Fibroblast of the aortic adventitia (primary cell): ENCODE measurements at places on chromosomes 5 and 9.

- no peak for DNase-seq
Observed at GRCh38 chr5:180113660-180114303, 42.2 kb upstream of the RNF130 start.

GRCh38 chr5:150758203-150758530, 650 bp downstream of the DCTN4 start:
- no peak for DNase-seq

DNA sequence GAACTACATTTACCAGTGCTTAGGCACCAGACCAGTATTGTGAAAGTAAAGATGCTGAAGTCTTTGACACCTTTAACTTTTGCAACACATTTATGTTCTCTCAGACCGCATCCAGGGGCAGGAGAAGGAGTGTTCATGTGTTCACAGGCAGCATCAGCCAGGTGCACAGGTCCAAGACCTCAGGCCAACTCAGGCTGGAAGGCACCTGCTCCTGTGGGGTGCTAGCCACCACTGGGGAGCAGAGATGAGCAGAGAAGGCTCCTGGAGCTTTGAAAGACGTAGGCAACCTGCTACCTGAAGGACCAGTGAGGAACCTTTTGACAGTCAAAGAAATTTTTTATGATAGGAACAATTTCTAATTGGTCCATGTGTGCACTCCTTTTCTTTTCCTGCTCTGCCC, 35.6 kb downstream of the DAPK1 start:
- no peak for DNase-seq

- DNase-seq: no peak
Observed at GRCh38 chr9:8392866-8393265, 593.3 kb upstream of the DMAC1 start.

DNA sequence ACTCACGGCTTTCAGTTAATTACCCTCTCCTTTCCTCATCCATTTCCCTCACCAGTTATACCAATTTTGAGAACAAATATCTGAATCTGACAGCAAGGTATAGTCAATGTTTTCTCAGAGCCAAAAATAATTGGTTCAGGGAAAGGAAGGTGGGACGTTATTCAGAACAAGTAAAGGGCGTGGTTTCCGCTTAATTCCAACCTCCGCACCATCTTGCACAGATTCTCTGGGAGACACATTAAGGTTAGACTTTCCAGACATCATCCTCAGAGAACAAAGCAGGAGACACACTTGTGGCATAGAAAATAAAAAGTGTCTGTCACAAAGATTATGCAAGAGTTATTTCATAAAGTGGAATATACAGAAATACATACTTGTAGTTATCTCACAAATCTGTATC, 441.2 kb downstream of the IRX1 start:
- DNase-seq: no peak

- DNase-seq: peak; percentile 30
Observed at GRCh38 chr5:132821791-132822190, 8.7 kb downstream of the SHROOM1 start.

DNA sequence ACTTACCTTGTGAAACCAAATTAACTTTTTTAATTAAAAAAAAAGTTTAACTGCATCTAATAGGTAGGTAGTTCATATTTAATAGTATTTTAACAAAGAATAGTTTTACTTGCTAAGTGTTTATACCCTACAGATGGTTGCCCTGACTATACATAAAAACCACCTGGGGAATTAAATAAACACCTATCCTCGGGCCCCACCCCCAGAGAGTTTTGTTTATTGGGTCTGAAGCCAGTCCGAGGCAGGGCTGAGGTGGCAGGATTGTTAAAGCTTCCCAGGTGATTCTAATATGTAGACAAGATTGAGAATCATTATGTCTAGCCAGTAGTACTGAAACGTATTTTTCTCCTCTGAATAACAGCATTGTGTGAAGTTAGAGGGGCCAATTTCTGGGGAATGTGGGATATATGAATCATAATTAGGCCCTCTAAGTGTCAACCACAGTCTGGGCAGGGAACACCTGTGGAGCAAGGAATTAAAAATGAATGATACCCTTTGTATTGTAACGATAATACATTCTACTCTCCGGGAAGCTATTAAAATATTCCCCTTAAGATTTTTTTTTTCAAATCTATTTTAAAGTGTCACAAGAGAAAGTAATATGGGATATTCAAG, 5.6 kb upstream of the PAM start:
- no peak for DNase-seq

DNA sequence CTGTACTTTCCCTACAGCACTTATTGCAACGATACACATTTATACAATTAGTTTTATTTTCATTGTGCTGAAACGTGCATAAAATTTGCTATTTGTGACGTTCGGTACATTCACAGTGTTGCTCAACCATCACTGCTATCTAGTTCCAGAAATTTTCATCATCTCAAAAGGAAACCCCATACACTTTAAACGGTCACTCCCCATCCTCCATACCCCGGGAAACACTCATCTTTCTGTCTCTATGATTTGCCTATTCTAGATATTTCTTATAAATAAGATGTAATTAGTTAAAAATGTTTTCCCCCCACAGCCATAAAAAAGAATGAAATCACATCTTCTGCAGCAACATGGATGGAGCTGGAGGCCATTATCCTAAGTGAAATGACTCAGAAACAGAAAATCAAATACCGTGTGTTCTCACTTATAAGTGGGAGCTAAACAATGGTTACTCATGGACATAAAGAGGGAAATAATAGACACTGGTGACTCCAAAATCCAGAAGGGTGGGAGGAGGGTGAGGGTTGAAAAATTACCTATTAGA, 40.2 kb upstream of the TEX48 start:
- DNase-seq: peak; percentile 36

- DNase-seq: no peak
Observed at GRCh38 chr5:36531401-36531800, 75.0 kb upstream of the SLC1A3 start.

DNA sequence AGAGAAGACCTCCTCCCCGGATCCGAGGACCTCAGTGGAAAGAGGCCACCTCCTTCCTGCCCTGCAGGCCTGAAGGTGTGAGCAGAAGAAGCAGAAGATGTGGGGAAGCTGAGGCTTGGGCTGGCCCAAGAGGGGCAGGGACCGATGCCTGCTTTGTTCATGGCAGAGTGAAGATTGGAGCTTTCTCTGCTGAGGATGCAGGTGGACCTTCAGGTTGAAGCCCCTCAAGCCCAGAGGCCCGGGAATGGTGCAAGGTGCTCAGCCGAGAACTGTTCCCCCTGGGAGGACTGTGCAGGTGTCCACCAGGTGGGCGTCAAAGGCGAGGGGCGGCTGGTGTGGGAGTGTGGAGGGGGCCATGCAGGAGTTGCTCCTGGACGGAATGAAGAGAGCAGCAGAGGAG, 277.9 kb upstream of the IRX2 start:
- DNase-seq: no peak

- DNase-seq: peak; percentile 72
Observed at GRCh38 chr5:32522429-32523143, 62.8 kb upstream of the SUB1 start.

- DNase-seq: no peak
Observed at GRCh38 chr5:54186108-54186507, 124.3 kb downstream of the ARL15 start.

DNA sequence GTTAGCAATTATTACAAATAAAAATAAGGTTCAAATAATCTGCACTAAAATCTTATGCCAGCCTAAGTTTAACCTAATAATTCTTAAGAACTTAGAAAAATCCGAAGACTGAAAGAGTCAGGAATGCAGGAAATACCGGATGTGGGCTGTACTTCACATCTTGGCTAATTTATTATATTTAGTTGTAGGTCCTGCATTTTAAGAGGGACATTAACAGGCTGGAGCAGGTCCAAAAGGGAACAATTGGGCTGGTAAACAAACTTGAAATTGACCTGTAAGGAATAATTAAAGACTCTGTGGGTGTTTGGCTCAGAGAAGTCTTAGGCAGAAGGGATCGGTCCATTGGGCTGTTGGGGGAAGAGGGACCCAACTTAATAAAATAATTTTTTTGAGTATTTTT, 18.4 kb downstream of the GLRA1 start:
- no peak for DNase-seq

DNA sequence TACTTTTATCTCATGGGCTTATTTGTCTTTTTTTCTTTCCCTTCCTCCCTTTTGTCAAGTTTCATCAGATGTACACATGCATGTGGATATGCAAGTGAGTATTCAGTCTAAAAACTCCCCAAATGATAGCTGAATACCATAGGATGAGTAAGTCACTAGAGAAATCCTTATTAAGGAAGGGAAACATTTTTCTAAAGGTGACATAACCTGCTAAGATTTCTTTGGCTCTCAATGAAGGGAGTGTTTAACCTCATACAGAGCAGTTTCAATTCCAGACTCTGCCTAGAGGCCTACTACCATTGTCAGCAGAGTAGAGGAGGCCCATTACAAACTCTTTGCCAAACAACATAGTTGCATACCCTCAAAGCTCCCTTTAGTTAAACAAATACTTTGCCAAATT, 192.4 kb downstream of the ARHGEF28 start:
- peak; percentile 90 for DNase-seq

DNA sequence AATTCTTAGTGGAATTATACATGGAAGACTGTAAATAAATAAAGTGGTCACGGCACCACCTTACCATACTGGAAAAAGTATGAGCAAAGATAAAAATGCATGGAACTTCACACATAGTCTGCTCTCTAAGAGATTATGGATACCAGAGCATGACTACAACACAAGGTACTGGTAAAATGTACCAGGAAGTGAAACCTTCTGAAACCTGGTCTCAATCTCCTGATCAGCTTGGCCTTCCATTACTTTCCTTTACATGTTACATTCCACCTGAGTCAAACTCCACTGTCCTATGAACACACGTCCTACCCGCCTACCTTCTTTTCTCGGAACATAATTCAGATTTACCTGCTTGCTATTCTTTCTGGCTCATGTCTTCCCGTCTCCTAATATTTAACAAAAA, 15.9 kb downstream of the PTAR1 start:
- no peak for DNase-seq

DNA sequence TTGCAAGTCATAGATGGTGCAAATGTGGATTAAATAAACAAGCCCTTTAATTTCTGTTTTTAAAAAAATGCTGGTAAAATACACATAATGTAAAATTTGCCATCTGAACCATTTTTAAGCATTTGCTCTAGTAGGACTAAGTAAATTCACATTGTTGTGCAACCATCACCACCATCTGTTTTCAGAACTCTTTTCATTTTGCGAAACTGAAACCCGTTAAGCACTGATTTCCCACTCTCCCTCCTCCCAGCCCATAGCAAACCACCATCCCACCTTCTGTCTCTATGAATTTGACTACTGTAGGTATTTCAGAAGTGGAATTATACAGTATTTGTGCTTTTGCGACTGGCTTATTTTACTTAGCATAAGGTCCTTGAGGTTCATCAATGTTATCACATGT, 103.3 kb upstream of the CNTLN start:
- DNase-seq: no peak

- peak; percentile 13 for DNase-seq
Observed at GRCh38 chr9:20297646-20298084, 324.6 kb downstream of the MLLT3 start.

DNA sequence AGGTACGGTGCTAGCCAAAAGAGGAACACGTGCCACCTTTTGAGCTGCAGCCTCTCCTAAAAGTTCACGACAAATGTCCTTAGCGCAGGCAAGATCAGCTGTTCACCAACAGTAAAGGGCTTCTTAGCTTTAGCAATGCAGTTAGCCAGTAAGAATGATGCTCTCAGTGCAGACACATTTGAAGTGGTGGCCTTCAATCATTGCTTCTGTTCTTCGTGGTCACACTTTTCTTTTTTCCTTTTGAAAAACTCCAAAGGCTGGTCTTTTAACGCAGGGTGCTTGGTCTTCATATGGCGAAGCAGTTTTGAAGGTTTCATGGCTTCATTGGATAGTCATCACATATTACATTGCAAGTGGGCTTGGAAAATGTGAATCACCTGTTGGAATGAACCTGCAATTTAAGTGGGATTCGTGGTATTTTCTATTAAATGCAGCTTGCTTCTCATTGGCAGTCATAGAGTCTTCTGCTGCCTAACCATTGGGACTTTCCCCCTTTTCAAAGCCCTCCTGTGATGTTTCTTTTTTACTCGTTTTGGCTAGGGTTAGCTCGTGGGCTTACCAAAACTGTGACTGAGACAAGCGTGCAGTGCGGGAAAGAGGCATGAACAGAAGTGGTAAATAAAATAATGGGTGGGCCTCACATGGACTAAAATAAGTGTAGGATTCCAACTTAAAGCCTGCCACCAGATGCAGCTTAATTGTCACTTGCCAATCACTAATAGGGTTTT, 100.9 kb downstream of the MRPL36 start:
- no peak for DNase-seq

- DNase-seq: peak; percentile 92
Observed at GRCh38 chr9:121213136-121213806, 11.6 kb upstream of the RAB14 start.

GRCh38 chr9:3027210-3027609, 183.3 kb upstream of the PUM3 start:
- DNase-seq: no peak

DNA sequence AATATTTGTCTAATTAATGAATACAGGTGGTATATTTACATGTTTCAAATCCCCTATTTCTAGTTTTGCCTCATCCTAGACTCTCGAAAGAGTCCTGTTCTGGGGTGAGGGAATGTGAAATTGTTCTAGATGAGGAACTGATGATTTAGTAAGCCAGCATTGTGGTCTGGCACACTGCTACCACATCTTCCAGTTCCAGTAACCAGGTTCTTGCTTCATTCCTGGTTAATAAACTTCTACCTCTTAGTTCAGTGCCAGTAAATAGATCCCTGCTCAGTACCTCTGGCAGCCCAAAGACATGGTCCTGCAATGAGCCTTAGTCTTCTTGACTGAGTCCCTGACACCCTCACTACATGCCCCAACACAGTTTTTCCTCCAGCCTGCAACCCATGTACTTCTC, 207.7 kb downstream of the SREK1 start:
- peak; percentile 7 for DNase-seq

- DNase-seq: no peak
Observed at GRCh38 chr5:10106806-10107205, 142.9 kb downstream of the ATPSCKMT start.
